ENCODE measurements at places on chromosomes 7 and 10.

GRCh38 chr10:6054884-6055283 lies 7.3 kb downstream of the IL2RA start:
- DNase-seq, result no peak

GRCh38 chr10:78472551-78472890 lies 438.9 kb downstream of the RPS24 start:
- no peak for DNase-seq

- DNase-seq, result no peak
These were observed 86.8 kb upstream of the NAMPT start for GRCh38 chr7:106371629-106372028.

GRCh38 chr10:115942101-115942500 lies 330.9 kb downstream of the GFRA1 start:
- DNase-seq, result no peak

DNA sequence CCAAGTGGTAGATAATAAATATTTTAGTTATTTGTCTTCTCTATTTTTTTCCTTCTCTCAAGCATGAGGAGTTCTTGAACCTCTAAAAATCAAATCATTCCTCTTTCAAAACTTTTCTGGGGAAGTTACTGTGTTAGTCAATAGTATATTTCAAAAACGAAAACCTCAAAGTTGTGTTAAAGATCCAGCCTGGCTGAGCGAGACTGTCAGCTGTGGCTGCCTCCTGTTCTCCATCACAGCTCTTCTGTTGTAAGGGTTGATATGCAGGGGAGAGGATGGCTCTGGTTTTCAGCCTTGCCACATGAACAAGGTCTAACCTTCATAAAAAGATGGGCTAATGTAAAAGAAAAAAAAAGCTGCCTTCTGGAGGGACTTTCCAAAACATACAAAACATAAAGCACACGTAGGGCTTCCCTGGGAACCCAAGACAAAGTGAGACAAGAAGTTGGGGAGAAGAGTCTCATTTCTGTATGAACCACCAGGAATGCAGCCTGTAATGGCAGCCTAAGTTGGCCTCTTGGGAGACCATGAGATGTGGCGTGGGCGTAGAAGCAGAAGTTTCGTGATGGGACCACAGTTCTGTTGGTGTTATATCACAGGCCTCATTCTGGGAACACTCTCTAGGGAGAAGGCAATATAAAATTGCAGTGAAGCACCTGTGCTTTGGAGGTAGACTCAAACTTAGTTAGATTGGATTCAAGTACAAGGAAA lies 77.9 kb upstream of the FHIP2A start:
- DNase-seq, result no peak

DNA sequence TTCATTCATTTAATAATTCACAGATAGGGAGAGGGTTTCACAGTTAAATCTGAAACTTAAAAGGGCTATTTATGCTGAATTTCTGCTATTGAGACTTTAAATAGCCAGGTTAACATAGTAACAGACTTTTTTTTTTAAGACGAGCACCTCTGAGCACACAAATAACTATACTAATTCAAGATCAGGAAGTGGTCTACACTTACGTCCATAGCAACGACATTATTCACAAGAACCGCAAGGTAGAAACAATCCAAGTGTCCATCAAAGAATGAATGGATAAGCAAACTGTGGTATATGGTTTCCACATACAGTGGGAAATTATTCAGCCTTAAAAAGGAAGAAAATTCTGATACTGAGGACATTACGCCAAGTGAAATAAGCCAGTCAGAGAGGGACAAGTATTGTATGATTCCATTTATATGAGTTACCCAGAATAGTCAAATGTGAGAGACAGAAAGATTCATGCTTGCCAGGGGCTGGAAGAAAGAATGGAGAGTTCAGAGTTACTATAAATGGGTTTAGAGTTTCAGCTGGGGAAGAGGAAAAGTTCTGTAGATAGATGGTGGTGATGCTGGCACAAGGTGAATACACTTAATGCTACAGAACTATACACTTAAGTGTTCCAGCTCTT lies 140.3 kb upstream of the LAMB4 start:
- DNase-seq, result no peak

DNA sequence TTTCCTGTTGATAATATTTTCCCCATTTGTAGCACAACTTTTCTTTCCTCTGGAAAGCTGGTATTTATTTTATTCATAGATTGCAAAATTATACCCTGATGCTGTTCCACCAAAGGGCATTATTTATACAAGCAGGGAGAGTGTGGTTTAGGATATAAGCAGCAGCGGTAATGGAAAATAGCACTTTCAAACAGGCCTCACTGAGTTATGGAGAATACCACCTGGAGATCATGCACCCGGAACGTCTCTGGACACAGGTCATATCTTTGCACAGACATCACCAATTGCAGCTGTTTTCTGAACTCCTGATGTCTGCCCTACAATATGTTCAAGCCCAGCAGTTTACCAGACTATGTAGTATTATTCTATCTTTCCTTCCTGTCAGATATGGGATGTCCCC lies 2.0 kb upstream of the CALD1 start:
- DNase-seq, result no peak

DNA sequence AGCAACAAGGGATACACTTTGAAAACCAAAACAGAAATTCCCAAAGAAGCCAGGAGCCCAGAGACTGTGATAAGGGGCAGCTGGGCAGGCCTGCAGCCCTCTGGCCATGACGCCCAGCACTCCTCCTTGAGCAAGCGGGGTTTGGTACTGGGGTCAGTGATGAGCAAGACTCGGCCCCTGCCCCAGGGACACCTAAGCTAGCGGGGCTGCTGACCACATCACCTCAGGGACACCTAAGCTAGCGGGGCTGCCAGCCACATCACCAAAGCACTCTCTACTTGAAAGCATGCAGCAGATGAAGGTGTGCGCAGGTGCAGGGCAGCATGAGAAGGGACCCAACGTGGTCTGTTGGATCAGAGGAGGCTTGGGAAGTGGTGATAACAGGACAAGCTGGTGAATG lies 108.0 kb upstream of the PPP2R2D start:
- no peak for DNase-seq

- no peak for DNase-seq
These were observed 43.8 kb upstream of the INPP5A start for GRCh38 chr10:132493756-132494290.

DNA sequence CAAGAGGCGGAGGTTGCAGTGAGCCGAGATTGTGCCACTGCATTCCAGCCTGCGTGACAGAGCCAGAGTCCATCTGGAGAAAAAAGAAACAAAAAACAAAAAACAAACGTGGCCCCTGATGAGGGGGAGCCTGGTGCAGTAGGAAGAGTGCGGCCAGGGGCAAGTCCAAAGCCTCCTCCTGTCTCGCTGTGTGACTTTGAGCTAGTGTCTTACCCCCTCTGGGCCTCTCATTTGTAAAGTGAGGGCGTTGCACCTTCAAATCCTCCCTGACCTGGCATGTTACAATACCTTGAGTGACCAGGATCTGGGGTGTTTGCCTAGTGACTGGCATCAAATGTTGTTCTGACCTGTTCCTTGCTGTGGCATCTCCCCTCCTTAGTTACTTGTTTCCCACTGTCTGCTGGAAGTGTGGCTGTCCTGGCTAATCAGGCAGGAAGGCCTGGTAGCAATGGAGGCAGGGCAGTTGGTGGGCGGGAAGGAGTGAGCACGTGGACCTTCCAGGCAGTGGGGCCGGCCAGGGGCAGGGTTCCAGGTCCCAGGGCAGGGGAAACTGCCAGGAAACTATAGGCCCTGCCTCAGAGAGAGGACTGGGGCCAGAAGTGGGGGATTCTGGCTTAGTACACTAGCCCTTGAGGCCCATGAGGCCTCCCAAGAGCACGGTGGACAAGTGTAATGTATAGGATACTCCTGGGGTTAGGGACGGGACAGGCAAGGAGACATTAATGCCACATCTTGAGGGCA lies 24.5 kb upstream of the GOLGA7B start:
- DNase-seq, result no peak

- no peak for DNase-seq
These were observed 93.6 kb downstream of the HGF start for GRCh38 chr7:81676105-81676811.

DNA sequence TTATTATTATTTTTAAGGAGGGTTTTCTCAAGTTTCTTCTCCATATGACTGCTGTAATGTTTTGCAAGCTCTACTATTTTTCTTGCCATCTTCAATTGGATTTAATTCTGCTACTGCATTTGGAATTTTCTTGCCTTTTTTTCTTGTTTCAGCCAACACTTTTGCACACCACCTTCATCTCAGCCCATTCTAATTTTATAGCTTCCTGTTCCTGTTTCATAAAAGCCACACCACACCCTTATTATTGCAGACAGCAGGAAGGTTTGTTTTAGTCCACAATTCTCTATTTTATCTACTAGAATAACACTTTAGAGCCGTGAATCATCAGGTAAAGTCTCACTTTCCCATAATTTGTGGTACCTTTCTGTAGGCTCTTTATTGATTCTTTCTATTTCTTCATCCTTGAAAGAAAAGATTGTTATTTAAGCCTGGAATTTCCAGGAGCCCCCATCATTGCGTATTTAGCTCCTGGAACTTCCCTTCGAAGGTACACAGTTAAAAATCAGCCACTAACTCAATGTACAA lies 209.3 kb upstream of the TBX20 start:
- DNase-seq, result no peak

GRCh38 chr10:27366769-27367168 lies 126.2 kb upstream of the ACBD5 start:
- no peak for DNase-seq

- DNase-seq, result no peak
These were observed 16.6 kb downstream of the PAXIP1 start for GRCh38 chr7:154986200-154986945.

DNA sequence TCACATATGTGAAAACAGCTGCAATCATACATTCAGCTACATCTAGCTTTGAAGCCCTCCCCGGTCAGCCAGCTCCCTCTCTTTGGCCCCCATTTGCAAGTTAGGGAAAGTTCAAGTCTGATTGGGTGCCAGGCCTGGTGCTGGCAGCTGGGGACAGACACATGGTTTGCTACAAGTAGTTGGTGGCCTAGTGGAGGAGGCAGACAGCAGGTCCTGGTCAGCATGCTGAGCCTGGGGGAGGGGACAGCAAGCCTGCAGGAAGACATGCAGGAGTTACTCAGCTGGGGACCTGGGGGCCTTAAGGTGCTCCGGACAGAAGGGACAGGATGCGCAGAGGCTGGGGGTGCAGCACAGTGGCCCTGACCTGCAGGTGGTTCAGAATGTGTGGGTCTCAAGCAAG lies 956.9 kb upstream of the ZNF722 start:
- DNase-seq, result no peak

DNA sequence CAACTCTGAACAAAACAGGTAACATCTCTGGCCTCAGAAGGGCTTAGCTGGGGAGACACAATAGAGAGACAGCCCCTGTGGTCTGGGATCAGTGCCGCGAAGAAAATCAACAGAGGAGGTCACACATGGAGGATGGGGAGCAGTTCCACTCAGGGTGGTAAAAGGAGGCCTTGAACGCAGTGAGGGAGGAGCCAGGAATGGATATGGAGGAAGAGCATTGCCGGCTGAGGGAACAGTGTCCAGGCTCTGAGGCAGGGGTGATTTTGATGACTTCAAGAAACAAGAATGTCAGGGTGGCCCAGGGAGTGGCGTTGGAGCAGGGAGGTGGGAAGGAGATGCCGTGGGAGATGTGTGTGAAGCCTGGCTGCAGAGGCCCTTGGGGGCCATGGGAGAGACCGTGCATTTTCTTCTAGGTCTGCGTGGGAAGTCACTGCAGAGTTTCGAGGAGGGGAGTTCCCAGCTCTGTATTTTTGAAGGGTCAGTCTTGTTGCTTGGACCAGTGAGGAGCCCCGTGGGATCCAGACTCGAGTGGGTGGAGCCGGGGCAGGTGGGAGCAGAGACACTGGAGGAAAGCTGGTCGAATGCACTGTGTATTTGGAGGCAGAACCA lies 35.7 kb upstream of the SH2D4B start:
- DNase-seq, result no peak

- DNase-seq, result no peak
These were observed 7.1 kb downstream of the BAG3 start for GRCh38 chr10:119658274-119658673.

DNA sequence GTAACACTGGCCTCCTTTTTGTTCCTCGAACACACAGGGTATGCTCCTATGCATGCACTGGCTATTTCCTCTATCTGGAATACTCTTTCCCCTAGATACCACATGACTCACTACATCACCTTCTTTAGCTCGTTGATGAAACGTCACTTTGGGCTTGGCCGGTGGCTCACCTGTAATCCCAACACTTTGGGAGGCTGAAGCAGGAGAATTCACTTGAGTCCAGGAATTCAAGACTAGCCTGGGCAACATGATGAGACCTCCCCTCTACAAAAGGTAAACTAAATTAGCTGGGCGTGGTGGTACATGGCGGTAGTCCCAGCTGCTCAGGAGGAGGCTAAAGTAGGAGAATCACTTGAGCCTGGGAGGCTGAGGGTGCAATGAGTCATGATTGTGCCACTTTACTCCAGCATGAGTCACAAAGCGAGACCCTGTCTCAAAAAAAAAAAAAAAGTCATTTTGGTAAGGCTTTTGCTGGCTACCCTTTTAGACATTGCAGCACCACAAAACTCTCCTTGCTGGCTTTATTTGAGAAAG lies 14.5 kb downstream of the ANKIB1 start:
- no peak for DNase-seq

GRCh38 chr10:106493751-106494150 lies 670.8 kb downstream of the SORCS1 start:
- no peak for DNase-seq

DNA sequence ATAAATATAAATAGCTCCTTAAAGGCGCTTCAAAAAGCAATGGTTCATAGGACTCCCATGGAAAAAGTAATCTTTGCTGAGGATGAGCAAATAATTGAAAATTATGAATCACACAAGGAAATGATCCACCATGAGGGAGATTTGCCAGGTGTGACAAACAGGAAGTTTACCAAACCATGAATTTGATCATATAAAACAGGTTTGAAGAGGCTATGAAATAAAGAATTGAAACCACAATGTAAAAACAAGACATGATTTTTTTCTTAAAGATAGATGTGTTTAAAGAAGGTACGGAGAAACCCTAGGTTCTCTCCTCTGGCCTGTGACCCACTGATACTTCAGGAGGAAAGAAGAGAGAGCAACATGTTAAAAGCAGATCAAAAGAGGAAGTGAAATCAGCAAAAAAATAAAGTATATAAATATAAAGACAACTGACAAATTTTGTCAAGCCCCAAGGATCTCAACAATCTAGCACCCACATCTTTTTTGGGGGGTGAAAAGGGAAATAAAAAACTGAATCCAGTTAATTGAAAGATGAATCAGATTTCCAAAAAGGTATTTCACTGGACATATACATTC lies 111.3 kb upstream of the ASAH2 start:
- no peak for DNase-seq

DNA sequence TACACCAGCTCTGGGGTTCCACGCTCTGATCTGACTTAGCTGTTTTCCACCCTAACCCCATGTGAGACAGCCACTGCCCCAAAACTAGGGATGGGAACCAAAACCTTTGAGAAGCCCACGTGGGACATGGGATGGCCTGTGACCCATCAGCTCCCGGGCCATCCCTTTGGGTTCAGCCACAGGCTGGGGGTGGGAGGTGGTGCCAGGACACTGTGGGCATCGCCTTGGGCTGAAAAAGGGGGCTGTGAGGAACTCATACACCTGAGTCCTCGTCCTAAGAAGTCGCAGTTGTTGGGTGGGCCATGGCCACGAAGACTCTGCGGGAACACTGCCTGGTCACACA lies 379.1 kb downstream of the DNAJB6 start:
- no peak for DNase-seq
